ENCODE measurements at places on chromosomes 5 and 9.

- DNase-seq, result no peak
Measured at GRCh38 chr9:9392755-9393154, 1220.0 kb downstream of the PTPRD start.

DNA sequence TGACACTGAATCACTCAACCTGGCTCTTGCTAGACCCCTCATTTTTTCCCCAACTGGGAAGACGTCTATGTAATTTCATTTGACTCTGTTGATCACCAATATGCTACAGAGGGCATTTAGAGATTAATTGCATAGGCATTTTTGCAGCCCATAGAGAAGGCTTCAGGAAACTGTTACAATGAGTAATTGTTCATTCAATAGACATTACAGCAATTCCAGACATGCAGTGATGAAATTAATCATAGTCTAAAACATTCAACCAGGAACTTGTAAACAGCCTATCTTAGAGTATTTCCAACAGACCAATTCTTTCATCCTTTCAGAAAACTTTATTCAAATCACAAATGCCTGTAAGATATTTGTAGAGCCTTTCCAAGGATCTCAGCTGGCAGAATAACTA lies 122.3 kb downstream of the MARCHF11 start:
- no peak for DNase-seq

GRCh38 chr5:135631391-135631790 lies 52.6 kb upstream of the CXCL14 start:
- no peak for DNase-seq

DNA sequence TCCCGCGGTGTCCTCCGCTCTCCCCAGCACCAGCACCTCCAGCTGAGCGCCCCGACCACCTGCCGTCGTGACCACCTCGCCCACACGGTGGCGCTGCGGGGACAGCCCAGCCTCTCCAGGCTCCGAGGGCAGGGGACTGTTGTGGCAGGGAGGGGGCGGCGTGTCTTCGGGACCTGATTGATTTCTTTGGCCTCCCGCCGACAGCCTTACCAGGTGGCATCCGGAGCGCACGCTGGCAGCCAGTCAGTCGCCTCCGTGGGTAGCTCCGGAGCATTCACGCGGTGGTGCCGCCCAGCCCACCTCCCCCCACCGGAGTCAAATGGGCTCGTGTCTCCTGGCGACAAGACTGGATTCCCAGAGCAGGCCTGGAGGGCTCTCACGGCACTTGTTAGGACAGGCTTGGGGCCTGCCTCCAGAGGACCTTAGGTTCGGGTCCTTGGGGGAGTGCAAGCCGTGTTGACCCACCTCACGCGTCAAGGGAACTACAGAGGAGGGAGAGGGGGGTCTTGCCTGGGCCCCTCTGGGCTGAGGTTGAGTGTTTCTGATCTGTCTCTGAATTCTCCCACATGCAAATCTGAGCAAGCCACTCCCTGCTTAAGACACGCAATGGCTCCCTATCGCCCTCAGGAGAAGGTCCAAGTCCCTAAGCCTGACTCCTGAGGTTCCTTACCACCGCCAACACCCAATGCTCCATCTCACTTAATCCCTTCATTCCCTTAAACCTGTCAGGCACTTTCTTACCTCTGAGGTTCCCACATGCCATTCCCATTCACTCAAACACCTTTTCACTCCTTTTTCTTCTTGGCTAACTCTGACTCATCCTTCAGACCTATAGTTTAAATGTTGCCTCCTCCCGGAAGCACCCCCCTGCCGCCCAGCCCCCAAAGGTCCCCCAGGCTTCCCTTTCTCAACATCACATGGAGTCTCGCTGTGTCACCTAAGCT lies 51.2 kb upstream of the GGTA1 start:
- peak; percentile 74 for DNase-seq

GRCh38 chr9:123834218-123834888 lies 95.6 kb downstream of the DENND1A start:
- no peak for DNase-seq

- DNase-seq, result no peak
Measured at GRCh38 chr5:98679963-98680362, 93.5 kb upstream of the RGMB start.

GRCh38 chr9:128065907-128066712 lies 1.0 kb downstream of the NAIF1 start:
- no peak for DNase-seq

DNA sequence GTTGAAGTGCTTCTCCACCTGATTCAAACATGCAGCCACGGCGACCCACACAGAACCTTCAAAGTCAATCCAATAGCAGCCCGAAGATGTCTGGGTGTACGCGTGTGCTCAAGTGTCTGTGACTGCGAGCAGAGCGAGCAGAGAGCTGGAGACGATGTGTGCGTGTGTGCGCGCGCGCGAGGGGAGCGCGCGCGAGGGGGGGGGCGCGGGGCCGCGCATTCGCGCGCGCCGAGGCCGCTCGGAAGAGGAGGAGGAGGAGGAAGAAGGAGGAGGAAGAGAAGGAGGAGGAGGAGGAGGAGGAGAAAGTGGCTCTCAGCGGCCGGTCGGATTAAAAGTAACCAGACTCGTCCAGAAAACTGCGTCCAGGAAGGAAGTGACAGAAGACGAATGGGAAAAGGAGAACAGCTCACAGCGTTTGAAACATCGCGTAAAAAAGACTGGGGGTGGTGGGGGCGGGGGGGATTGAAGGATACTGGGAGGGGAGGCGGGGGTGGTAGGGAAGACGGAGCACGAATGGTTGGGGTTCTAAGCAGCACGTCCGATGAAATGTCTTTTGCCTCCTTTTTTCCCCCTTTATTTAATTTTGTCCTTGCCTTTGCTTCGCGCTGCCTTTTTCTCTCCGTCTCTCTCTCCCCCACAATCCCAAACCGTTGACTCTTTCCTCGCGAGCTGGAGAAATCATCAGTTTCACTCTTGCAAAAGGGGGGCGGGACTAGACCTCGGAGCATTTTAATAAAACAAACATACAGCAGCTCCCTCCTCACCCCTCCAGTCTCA lies at the start of gene MEF2C:
Gene MEF2C, minus strand, starts transcription at position 126 of the 777 bp plus-strand sequence. CDS start 59,396 bp downstream, outside the sequence.
- DNase-seq, result no peak

DNA sequence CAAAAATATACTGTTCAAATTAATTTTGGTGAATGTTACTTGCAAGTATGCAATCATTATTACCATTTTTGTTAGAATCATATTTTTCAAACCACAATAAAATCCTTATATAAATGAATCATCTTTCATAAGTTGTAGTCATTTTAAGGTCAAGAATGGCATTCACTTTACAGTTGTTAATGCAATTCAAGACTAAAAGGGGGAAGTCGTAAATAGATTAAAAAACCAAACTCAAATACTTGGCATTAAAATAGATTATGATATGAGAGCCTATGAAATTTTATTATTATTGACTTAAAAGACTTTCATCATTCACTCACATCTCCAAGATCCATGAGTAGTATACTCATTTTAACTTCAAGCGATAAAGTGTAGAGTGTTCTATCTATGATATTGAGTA lies 11.6 kb downstream of the CDH9 start:
- no peak for DNase-seq

DNA sequence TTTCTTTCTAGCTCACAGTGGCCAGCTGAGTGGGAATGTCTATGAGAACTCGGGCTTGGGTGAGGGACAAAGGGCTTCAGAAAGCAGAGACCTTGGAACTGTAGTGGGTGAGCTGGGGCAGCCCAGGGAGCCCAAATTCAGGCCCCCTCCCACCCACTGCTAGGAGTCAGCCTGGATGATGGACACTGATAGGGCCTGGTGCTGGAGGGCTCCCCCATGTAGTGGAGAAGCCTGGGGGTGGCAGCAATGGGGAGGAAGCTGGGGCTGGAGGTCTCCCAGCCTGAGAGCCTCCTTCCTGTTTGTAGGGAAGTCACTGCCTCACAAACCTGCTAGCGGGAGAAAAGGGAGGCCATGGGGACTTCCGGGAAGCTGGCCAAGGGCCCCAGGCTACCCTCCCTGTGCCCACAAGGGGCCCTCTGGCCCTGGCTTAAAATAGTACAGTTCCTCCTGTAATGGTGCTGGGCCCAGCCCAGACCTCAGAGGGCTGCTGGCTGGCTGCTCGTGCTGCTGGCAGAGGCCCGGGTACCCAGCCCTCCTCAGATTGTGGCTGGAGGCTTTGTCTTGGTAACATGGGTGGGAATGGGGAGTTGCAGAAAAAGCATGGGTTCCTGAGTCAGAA lies 6.3 kb upstream of the NR5A1 start:
- DNase-seq, result no peak

DNA sequence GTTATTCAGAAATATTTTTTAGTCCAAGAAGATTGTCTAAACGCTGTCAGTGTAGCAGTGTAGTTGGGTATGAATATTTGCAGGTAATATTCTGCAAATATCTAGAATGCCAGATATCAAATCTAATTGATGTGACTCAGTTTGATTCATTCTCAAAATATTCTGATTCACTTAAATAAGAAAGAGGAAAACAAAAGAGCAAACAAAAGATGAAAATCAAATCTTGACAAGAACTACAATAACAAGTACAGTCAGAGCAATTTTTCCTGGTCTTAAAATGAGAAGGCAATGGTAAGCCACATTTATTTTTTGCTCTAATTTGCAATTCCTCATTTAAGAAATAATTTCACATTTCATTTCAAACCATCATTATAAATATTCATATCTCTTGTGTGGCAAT lies 36.0 kb downstream of the MRPS30 start:
- DNase-seq, result no peak

DNA sequence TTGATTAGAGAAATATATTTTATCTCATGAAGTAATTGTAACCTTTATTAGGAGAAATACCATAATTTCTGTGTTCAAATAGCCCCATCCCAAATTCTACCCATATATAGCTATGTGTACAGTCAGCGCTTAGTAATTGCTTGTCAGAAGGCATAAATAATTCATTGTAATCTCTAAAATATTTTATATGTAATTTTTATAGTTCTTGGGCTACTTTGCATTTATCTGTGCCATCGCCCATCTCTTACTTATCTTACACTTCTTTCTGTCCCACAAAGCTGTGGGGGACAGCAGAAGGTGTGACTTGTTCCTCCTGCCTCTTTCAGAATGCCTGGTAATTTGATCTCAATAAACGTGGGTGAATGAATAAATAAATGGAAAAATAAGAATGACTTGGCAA lies 5.5 kb downstream of the ADAMTSL1 start:
- DNase-seq, result no peak

GRCh38 chr5:53580547-53580946 lies 20.1 kb downstream of the NDUFS4 start:
- no peak for DNase-seq

DNA sequence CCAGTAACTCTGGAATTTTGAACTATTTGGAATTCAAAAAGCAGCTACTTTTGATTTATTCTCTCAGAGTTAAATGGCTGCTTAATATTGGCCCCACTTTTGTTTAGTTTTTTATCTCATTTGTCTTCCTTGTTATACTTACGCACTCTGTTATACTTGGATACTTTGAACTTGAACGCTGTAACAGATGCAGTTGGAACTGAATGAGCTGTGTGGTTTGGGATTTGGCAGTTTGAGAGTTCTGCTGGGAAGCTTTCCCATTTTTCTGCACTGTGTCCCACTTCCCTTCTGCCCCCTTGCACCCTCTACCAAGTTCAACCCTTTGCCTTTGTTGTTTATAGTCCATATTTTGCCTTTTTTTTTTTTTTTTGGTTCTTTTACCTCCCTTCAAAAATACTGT lies 3.8 kb downstream of the RHOBTB3 start:
- no peak for DNase-seq

DNA sequence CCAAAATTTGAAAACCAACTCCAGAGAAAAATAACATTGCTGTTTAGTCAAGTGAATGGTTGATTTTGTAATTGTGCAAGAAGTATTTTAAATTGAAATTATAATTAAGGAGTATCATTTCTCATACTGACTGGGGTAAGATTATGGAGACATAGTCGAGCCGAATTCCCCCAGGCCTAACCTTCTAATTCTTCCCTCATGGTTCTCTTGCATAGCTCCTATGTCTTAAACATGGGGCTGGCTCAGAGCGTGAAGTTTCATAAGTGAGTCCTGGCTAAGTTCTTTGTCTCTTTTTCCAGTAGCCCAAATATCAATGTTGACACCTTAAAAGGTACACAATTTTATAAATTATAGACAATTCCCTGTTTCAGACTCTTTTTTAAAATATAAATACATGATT lies 46.7 kb upstream of the ANXA1 start:
- no peak for DNase-seq

DNA sequence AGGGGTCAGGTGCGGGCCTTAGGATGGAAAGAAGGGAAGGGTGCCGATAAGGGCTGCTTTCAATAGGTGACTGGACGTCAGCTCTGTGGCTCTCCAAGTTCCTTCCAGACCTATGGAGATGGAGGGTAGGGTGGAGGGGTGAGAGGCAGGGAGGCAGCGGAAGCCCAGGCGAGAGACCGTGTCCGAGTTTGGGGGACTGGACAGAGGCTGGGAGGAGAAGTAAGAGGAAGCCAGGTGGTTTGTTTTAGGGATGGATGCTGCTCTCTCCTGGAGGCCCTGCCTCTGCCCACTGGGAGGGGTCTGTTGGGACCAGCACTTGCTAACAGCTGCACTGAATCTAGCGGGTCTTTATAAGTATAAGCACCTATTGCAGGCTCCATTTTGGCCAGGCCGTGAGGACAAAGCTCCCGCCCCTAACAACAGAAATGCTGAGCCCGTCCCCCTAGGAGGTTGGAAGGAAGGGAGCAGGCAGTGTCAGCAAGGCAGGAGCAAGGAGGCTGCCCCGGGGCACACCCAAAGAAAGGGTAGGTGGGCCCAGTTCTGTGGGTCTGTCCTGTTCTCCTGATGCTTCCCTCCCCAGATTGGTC lies 167.5 kb downstream of the DAB2IP start:
- no peak for DNase-seq

DNA sequence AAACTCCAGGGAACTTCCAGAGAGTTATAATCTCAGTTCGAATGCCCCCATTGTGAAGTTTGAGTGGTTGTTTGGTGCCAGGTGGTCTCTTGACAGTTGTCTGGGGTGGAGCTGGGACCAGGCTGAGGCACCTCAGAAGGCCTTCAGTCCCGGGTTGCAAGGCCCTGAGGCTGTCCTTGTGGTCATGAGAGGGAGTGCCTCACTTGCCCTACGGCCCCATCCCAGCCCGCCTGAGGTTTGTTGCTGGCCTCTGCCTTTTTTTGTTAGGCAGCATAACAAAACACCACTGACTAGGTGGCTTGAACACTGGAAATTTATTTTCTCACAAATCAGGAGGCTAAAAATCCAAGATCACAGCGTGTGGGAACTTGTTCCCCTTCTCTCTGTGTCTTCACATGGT lies 73.0 kb upstream of the PAPPA start:
- DNase-seq, result no peak

DNA sequence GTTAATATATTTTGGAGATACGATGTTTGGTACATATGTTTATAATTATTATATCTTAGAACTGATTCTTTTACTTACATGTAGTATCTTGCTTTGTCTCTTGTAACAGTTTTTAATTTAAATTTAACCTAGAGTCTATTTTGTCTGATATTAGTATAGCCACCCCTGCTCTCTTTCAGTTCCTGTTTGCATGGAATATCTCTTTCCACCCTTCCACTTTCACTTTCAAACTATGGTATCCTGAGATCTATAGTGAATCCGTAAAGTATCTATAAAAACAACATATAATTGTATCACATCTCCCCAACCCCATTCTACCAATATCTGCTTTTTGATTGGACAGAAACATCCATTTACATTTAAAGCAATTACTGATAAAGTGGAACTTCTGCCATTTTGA lies 7.2 kb downstream of the IRGM start:
- DNase-seq, result no peak

- DNase-seq, result no peak
Measured at GRCh38 chr5:219991-220390, 1.9 kb downstream of the SDHA start.

Data from effector memory CD8-positive, alpha-beta T cell (primary cell).